Hematopoietic multipotent progenitor cell (in vitro differentiated cells): ENCODE measurements at places on chromosomes 1 and 21.

GRCh38 chr21:38256599-38257302 is at the start of gene KCNJ15:
Gene KCNJ15, plus strand, starts transcription at chr21:38256991. Its CDS starts 42,271 bp downstream, at chr21:38299262.
- no peak for DNase-seq

DNA sequence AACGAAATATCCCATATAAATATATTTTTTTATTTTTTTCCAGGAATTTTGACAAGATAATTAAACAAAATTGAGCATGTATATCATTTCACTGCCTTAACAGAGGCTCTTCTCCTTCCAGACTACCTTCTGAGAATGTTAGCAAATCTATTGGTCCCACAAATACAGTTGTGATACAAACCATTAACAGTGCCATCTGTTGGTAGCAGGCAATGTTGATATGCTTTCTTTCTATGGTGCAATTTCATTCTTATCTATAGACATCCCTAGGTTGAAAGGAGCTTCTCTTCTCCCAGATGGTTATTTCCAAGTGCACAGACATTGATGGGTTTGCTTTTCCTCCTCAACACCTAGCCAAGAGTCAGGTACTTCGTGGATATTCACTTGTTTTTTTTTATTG is 303.6 kb downstream of the USH2A start:
- peak; percentile 22 for DNase-seq

GRCh38 chr21:38944402-38944801 is 138.7 kb downstream of the ETS2 start:
- DNase-seq, result no peak

DNA sequence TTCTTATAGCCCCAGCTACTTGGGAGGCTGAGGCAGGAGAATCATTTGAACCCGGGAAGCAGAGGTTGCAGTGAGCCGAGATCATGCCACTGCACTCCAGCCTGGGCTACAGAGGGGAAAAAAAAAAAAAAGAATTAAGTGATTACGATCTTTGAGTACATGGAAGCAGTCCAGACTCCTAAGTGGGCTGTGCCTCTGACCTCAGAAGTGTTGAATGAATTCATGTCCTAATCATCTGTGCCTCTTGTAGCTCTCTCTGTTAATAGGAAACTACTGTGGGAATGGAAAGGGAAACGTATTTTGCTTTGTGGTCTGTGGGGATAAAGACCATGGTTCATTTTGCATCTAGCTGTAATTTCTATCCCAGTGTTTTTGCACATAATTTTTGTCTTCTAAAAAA is 8.4 kb upstream of the IVNS1ABP start:
- DNase-seq, result peak; percentile 16

DNA sequence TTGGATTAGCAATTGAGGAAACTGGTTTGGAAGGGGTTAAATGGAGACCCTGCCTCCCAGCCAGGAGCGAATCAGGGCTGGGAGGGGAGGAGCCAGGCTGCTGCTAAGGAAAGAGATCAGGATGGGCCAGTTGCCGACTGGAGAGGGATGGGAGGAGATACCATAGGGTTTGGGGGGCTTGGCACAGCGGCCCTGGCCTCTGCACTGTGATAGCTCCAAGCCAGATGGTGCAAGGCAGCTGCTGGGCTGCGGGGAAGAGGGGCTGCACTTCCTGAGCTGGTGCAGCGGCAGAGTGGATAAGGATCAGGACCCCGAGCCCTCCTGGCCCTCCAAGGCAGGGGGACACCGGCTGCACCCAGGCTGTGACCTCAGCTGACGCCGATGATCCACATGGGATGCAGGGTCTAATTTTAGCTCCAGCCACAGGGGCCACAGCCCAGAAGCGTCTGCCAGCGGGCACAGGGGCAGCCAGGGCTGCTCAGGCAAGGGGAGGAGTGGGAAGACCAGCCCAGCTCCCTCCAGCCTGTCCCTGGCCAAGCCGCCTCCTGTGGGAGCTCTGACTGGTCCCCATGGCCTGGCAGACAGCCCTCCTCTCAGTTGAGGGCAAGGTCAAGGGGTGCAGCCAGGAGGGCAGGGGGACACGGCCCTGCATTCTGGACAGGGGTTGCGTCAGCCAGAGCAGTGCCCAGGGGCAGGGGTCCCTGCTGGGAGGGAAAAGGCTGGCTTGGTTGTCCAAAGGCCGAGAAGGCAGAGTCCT is at the start of gene EXTL1:
TSS of gene EXTL1 (plus strand) at position 129 of the 757 bp plus-strand sequence. CDS start 872 bp downstream, outside the sequence.
- no peak for DNase-seq

DNA sequence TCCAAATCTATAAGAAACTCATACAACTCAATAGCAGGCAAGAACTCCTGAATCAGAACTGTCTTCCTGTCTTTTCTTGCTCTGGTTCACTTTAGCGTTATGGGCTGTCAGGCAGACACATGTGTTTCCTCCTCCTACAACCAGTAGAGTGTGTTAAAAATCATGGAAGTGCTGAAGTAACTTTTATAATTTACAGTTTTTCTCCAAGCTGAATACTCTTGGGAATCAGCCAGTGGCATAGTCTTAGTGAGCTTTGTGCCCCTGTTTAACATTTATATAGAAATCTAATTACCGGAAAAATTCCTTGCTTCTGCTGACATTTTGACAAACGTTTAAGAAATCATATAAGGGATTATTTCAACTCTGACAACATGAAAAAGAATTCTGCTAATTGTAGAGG is 113.1 kb upstream of the RGS18 start:
- DNase-seq, result no peak

DNA sequence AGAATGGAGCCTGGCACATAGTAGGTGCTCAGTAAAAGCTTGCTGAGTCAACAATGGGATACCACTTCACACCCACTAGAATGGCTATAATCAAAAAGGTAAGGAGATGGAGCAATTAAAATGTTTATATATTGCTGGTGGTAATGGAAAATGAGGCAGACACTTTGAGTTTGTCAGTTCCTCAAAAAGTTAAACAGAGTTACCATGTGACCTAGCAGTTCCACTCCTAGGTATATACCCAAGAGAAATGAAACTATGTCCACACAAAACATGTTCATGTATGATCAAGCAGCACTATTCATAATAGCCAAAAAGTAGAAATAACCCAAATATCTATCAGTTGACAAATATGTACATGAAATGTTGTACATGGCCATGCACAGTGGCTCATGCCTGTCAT is 74.8 kb upstream of the ECE1 start:
- DNase-seq, result no peak

DNA sequence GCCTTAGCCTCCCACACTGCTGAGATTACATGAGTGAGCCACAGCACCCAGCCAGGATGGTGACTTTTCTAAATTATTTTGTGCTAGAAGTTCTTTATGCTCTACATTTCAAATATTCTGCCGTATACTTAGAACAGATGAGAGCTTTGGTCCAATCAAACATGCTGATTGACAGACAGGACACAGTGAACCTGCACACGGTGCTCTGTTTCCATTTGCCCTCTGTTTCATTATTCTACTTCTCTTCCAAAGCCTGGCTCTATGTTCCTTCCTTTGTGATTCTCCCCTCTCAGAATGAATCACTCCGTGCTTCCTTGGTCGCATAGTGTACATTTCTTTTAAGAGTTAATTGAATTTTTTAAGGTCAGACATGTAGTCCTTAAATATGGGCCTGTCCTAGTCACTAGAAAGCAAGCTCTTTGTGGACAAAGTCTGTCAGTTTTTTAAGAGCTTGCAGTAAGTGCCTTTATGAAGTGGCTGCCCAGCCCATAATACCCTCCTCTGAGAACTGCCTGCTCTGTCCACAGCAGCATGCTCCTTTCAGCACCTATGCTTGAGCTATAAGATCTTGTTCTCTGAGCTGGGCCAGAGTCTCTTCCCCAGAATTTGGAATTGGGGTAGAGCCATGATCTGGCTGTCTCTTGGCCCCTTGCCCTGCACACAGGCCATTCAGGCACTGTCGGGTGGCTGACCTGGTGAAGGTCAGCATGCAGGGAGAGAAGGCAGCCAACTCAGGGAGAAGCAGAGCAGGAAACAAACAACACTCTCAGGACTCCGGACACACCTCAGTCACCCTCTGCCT is 66.8 kb upstream of the SLC44A3 start:
- no peak for DNase-seq

- DNase-seq, result no peak
These were observed 24.9 kb upstream of the MAN1A2 start for GRCh38 chr1:117342397-117342796.

- DNase-seq, result no peak
These were observed 1526.1 kb downstream of the KCNT2 start for GRCh38 chr1:195082183-195082582.

GRCh38 chr1:29466258-29466657 is 229.9 kb downstream of the PTPRU start:
- DNase-seq, result no peak

GRCh38 chr1:222454782-222455181 is 93.1 kb downstream of the HHIPL2 start:
- no peak for DNase-seq

DNA sequence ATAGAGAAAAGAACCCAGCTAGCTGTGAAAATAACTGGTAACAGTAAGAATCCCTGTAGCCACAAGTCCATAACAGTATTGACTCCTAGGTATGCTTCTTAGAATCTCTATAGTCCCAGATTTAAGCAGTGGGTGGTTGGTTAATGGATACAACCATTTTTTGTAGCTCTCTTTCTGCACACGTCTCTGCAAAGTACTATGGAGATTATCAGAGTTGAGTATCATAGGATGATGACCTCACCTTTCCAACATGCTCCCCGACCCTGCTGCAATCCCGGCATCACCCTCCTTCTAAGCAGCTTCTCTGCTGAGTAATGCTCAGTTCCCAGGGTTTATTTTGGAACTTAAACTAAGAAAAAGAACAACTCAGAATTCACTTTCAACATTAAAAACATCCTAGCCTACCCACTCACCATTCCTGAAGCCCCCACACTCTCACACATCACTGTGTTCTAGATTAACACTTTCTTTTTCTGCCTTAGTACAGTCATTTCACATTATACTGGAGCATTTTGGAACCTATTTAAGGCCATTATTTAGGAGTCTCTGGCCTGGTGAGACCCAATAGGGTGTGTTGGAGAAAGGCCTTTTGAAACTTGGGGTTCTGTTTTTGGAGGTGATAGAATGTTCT is 2.7 kb downstream of the MLLT11 start:
- DNase-seq, result no peak

DNA sequence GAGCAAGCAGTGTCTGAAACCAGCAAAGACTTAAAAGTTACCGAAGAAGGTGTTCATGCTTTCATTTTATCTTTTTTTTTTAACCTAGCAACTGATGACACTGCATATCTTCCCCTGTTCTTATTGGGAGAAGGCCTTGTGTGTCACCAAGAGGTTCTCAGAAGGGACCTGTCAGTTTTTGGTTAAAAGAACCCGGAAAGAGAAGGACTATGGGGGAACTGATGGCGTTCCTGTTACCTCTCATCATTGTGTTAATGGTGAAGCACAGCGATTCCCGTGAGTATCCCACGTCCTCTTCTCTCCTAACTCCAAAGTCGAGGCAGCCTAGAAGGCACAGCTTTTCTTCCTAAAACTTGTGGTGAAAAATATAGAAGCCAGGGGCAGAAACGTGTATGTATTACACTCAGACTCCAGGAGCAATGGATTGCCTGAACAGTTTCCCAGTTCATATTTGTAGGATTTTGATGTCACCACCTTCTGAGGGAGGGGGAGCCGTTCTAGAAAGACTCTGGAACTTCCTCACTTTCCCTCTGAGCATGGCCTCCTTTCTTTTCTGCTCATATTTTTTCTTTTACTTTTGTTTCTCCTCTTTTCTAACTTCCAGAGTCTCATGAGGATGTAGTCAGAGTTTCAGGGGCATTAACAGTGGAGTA is at the start of gene MR1:
TSS of gene MR1 (plus strand) at position 185 of the 653 bp plus-strand sequence. CDS start at position 210, 25 bp downstream.
- DNase-seq, result peak; percentile 86

DNA sequence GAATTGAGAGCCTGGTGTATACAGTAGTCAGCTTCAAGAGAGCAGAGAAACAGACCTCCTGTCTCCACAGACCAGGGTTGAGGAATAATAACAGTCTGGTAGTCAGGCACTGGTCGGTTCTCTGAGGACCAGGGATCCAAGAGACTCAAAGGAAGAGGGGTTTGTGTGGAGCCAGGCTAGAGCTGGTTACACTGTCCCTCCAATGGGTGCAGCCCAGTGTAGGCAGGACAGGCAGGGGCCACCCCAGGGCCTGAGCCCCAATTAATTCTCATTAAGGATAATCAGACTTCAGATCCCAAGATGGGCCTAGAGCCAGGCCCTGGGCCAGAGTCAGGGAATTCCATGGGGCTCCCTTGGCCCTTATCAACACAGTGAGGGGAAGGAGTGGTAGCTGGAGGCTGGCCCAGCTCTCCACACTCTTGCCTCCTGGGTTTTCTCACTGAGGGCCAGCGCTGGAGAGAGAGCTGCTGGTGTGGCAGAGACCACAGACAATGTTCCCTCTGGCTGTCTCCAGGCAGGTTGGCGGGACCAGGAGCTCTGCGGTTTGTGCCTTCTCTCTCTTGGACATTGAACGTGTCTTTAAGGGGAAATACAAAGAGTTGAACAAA is 9.1 kb downstream of the SEMA4A start:
- no peak for DNase-seq

DNA sequence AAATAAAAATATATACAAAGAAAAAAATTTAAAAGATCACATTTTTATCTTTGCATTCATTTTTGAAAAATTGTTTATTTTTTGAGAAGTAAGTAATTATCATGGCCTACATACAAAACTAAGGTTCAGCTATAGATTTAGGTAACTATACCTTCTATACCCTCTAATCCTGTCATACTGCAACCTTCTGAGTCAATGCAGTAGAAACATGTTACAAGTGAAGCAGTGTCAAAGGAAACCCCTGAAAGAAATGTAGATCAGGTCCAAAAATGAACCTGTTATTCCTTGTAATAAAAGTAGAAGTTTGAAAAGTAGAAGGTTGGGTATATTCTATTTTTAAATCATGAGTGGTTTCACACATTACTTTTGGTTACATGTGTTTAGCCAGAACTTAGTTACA is 51.3 kb downstream of the PTGS2 start:
- DNase-seq, result no peak

DNA sequence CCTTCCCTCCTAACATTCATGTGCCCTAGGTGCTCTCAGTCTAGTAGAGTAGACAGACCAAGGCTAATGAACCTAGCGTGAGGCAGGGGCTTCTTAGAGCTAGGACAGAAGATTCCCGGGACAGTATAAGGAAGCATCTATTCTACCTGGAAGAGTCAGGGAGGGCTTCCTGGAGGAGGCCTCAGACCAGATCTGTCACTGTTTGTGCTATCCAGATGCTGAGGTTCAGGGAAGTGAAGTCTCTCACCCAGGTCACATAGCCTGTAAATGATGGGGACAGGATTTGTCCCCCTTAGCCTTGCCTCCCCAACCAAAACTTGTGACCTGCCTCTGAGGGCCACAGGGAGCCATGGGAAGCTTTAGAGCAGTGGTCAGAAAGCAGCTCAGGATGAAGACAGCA is 20.7 kb downstream of the ACTL8 start:
- no peak for DNase-seq

GRCh38 chr1:6099787-6100765 is 54.4 kb downstream of the KCNAB2 start:
- DNase-seq, result no peak

- no peak for DNase-seq
These were observed 91.7 kb downstream of the RHOU start for GRCh38 chr1:228827019-228827418.

- no peak for DNase-seq
These were observed 3.2 kb downstream of the UBQLN4 start for GRCh38 chr1:156050376-156050775.

- no peak for DNase-seq
These were observed 11.4 kb downstream of the SLC5A9 start for GRCh38 chr1:48233666-48234485.

- peak; percentile 38 for DNase-seq
These were observed 113.0 kb downstream of the OSBPL9 start for GRCh38 chr1:51729824-51730301.
